ENCODE measurements at places on chromosomes 2 and 18.

DNA sequence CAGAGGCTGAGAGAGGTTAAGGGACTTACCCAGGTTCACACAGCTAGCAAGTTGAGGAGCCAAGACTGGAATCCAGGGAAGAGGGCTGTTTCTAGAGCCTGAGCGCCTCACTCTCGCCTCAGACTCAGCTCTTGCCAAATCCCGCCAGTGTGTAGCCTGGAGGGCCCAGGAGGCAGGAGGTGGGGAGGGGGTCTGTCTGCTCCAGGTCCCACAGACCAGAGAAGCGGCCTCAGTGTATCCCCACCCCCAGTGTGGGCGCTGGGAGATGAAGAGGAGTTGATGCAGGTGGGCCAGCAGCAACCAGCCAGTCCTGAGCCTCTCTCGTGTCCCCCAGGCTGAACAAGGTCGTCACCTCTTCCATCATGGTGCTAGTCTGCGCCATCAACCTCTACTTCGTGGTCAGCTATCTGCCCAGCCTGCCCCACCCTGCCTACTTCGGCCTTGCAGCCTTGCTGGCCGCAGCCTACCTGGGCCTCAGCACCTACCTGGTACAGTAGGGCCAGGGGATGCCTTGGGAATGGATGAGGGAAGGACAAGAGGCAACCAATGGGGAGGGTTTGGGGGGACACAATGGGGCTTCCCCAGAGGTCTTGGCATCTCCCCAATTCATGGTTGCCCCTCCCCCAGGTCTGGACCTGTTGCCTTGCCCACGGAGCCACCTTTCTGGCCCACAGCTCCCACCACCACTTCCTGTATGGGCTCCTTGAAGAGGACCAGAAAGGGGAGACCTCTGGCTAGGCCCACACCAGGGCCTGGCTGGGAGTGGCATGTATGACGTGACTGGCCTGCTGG is 5.2 kb upstream of the CTDSP1 start:
- no peak overlapping the region for H3K4me3 ChIP-seq
- no peaks in the 10 kb centered on the region for H3K36me3 ChIP-seq
- no peak overlapping the region for H3K27ac ChIP-seq
- H3K4me1 ChIP-seq, result peaks cover 53% of the 10 kb centered on the region
- no peak for DNase-seq
- no peaks in the 10 kb centered on the region for H3K27me3 ChIP-seq

- H3K4me1 ChIP-seq, result no peaks in the 10 kb centered on the region
- H3K4me3 ChIP-seq, result no peak overlapping the region
- peaks cover 7% of the 10 kb centered on the region for H3K27me3 ChIP-seq
- no peak overlapping the region for H3K27ac ChIP-seq
- DNase-seq, result no peak
- H3K36me3 ChIP-seq, result no peaks in the 10 kb centered on the region
These were observed 119.4 kb downstream of the ARHGAP15 start for GRCh38 chr2:143248631-143249030.

DNA sequence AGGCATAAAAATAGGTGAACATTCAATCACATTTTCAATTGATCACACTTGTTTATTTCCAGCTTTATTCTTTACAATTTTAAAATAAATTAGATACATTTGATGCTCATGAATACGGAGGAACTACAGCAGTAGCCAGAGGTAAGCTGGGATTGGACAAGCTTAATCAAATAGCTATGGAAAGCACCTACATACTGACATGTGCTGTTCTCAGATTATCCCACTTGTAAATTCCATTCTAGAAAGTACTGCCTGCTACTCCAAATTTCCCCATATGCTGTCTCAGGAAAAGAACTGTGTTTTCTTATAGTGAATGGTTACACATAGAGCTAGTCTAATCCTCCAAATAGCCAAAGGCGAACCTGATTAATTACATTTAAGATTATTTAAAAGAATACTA is 24.2 kb downstream of the PELI1 start:
- H3K27ac ChIP-seq, result no peak overlapping the region
- DNase-seq, result no peak
- no peak overlapping the region for H3K4me3 ChIP-seq
- H3K27me3 ChIP-seq, result no peaks in the 10 kb centered on the region
- peaks cover 46% of the 10 kb centered on the region for H3K4me1 ChIP-seq

DNA sequence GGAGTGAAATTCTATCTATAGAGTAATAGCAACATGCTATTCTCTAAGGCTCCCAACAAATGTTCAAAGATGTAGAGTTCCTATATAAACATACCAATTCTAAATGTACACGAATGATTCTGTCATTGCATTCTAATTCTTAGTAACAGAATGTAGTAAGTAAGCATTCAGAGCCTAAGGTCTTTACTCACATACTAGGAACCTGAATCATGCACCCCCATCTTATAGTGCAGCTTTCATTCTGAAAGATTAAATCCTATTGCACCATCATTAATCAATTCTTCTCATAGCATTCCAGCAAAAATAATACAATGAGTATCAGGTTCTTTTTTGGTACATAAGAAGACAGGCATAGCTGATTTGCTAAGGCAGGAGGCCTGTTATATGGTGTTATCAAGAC is 230.0 kb downstream of the NCKAP5 start:
- no peaks in the 10 kb centered on the region for H3K36me3 ChIP-seq
- no peak overlapping the region for H3K27ac ChIP-seq
- no peak for DNase-seq
- H3K4me3 ChIP-seq, result no peak overlapping the region
- H3K4me1 ChIP-seq, result no peaks in the 10 kb centered on the region

DNA sequence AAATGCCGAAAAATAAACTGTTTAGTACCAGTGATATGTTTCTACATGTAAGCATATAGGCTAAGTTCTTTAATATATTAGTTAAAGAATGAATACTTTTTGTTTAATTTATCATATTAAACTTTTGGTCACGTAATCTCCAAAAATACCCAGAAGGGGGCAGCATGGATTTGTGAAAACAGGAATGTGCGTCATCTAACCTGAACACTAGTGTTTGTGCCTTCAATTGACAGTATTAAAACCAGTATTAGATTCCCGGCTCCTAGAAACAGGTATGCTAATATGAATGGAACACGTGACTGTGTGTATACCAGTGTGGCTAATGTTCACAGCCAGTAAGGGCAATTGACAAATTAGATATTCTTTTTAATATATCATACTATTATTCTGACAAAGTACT is 51.8 kb downstream of the WDR7 start:
- no peak overlapping the region for H3K4me3 ChIP-seq
- no peak overlapping the region for H3K27ac ChIP-seq
- no peaks in the 10 kb centered on the region for H3K4me1 ChIP-seq
- no peaks in the 10 kb centered on the region for H3K27me3 ChIP-seq

GRCh38 chr2:159094173-159094737 is 125.8 kb downstream of the TANC1 start:
- no peaks in the 10 kb centered on the region for H3K36me3 ChIP-seq
- H3K27me3 ChIP-seq, result no peaks in the 10 kb centered on the region
- DNase-seq, result no peak
- peaks cover 21% of the 10 kb centered on the region for H3K4me1 ChIP-seq
- H3K27ac ChIP-seq, result no peak overlapping the region

DNA sequence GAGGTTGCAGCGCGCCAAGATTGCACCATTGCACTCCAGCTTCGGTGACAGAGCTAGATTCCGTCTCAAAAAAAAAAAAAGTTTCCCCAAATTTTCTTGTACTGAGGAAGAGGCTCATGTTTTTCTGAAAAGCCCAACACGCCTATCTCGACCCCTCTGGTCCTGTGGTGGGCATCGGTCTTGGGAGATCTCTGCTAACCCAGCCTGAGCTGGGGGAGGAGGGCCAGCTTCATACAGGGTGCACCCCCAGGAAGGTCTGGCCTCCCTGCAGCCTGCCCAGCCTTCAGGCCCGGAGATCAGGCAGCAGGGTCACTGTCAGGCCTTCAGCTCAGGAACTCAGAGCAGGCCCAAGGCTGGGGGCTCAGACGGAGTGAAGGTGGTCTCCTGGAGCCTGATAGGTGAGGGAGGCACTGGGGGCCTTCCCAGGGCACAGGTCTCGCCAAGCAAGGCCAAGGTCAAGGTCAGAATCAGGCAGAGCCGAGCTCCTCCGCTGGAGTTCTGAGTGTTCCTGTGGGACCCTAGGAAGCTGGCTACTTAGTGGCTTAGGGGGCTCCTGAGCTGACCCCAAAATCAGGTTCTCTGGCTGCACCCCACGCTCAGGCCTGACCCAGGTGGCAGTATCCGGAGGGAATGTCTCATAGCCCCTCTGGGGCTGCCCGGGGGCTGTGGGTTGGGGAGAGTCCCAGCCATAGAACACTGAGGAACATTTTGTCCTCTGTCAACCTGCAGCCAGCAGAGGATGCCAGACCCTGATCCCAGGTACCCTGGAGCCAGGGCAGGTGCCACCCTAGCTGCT is 37.9 kb upstream of the SMAD7 start:
- H3K27ac ChIP-seq, result no peak overlapping the region
- no peaks in the 10 kb centered on the region for H3K36me3 ChIP-seq
- peaks cover 75% of the 10 kb centered on the region for H3K4me1 ChIP-seq
- H3K4me3 ChIP-seq, result no peak overlapping the region
- no peak for DNase-seq

GRCh38 chr18:47113796-47114540 is 36.3 kb downstream of the HDHD2 start:
- no peak overlapping the region for H3K27ac ChIP-seq
- H3K36me3 ChIP-seq, result peaks cover 50% of the 10 kb centered on the region
- H3K4me3 ChIP-seq, result no peak overlapping the region
- no peaks in the 10 kb centered on the region for H3K4me1 ChIP-seq
- DNase-seq, result no peak
- H3K27me3 ChIP-seq, result no peaks in the 10 kb centered on the region

DNA sequence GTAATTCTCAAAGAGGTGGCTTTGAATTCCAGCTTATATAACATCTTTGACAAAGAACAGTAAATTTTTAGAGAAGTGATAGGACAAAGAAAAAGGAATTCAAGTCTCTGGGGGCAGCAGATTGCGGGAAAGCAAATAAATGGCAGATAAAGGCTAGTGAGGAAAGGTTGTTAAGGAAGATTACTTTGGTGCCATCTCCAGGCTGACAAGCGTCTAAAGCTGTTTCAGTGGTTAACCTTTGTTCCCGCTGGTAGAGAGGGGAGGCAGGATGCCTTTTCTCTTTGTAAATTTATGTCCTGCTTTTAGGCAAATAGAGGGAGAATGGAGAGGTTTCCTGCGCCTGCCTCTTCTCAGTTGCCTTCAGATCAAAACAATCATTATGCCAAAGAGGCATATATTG is 431.2 kb upstream of the CHST9 start:
- H3K4me1 ChIP-seq, result no peaks in the 10 kb centered on the region
- no peak for DNase-seq
- no peak overlapping the region for H3K27ac ChIP-seq

DNA sequence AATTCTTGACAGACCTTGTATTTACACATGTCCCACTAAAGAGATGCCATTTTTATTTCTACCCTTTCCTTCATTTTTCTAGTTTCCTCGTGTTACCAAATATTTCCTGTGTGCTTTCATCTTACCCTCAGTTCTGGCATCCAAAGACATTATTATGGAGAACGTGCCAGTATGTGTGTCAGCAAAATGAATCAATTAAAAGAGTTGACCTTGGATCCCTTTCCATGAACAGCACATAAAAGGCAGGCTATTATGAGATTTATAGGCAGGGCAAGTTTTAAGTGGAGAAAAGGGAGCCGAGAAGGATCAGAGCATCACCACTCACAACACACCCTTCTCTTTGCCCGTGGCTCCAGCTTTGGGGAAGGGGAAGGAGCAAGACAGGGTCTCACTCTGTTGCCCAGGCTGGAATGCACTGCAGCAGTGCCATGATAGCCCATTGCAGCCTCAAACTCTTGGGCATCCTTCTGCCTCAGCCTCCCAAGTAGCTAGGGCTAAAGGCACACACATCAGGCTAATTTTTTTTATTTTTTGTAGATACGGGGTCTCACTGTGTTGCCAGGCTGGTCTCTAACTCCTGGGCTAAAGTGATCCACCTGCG is 149.9 kb downstream of the GFPT1 start:
- H3K4me1 ChIP-seq, result peaks cover 10% of the 10 kb centered on the region
- no peak overlapping the region for H3K4me3 ChIP-seq
- H3K27ac ChIP-seq, result no peak overlapping the region

DNA sequence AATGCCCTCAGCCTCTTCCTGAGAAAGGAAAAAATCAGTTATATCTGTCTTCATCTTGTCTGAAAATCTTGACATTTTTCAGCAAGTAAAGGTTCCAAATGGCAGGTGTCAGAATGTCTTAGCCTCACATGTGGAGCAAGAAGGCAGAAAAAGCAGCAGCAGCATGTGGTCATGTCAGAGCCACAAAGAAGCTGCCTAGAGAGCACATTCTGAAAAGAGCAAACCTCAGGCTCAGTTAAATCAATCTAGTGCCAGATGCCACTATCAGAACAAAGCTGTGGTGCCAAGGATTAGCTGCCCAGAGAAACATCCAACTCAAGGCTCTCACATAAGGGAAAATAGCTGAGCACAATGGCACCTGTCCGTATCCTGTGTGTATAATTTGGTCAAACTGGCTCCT is 105.9 kb downstream of the SRBD1 start:
- H3K27ac ChIP-seq, result no peak overlapping the region
- no peaks in the 10 kb centered on the region for H3K4me1 ChIP-seq
- DNase-seq, result no peak

GRCh38 chr18:63042351-63042750 is 277.2 kb downstream of the BCL2 start:
- DNase-seq, result no peak
- no peaks in the 10 kb centered on the region for H3K36me3 ChIP-seq
- no peak overlapping the region for H3K4me3 ChIP-seq
- H3K4me1 ChIP-seq, result no peaks in the 10 kb centered on the region
- H3K27me3 ChIP-seq, result no peaks in the 10 kb centered on the region

DNA sequence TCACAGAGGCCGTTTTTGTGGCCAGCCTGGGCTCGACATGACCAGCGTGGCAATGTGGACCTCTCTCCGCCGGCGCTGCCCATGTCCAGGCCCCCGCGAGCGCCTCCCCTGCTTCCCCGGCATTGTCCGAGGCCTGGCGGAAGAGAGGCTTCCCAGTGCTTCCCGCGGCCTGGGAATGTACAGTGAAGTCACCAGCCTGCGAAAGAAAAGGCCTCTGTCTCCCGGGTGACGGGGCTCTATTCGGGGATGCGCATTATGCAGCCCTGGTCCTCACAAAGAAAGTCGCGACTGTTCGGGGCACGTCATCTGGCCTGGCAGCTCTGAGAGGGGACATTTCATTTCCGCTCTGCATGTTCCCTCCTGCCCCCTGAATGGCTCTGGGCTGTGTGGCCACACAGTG is 109.2 kb upstream of the AGAP1 start:
- H3K4me3 ChIP-seq, result no peak overlapping the region
- H3K27me3 ChIP-seq, result peaks cover 40% of the 10 kb centered on the region
- no peaks in the 10 kb centered on the region for H3K4me1 ChIP-seq

DNA sequence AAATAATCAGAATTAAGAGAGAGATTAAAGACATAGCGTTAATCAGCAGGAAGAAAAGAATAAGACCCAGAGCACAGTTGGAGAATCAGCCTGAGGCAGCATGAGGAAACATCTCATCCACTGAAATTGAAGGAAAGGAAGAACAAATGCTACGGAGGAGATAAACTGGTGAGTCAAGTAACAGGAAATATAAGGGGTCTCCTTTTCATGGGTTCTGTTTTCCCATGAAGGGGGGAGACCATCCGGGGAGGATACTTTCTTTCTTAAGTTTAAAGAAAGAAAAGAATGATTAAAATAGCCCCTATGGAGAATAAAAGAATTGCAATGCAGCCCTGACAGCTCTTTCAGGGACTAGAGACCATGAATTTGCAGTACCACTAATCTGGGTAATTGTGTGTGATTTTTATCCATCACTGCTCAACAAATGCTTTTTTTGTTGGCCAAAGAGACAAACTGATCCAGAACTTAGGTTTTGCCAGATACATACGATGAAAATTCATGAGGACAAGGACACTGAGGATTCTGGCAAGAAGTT is 17.7 kb downstream of the ROCK2 start:
- peaks cover 67% of the 10 kb centered on the region for H3K4me1 ChIP-seq
- no peak overlapping the region for H3K4me3 ChIP-seq
- no peaks in the 10 kb centered on the region for H3K27me3 ChIP-seq

Measured in HepG2 (cell line).